Erythroblast (primary cell): ENCODE measurements at places on chromosomes 11 and 22.
A peak's percentile ranks its signal among the peaks of the same experiment; 100 is the strongest.

DNA sequence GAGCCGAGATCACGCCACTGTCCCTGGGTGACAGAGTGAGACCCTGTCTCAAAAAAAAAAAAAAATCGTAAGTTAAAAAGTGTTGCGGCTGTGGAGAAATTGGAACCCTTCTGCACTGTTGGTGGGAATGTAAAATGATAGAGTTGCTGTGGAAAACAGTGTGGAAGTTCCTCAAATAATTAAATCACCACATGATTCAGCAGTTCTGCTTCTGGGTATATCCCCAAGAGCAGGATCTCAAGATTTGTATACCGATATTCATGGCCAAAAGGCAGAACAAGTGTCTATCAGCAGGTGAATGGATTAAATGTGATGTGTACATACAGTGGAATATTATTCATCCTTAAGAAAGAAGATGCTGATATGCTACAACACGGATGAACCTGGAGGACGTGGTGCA, 3.8 kb downstream of the SELENOO start:
- no peak for DNase-seq

DNA sequence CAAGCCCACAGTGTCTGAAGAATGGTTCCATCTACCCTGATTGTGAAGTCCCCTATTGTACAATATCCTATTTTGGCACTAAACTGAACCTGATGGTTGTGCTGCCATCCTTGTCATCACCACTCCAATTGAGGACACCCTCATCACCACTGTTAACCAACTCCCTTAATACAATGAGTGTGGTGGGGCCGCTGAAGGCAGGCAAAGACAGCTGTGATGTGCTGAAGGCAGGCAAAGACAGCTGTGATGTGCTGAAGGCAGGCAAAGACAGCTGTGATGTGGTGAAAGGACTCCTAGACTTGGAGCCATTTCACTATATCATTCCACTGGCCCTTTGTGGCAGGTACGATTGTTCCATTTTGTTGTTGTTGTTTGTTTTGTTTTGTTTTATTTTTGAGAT, 481.6 kb downstream of the SOX6 start:
- DNase-seq, result no peak

DNA sequence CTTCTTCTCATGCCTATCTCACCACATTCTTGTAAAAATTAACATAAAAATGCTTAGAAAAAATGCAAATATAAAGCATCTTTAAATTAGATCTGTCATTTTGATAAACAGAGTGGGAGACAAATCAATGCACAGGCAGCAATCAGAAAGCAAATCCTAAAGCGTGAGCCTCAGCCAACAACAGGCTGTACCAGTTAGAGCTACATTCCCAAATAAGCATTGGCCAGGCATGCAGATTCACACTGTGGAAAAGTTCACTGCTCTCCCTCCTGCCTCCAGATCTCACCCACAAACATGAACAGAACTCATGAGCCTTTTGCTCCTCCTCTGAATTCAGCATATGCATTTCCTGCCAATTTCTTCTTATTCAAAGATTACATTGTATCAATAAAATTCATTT, 115.2 kb upstream of the FAT3 start:
- DNase-seq, result no peak

- no peak for DNase-seq
Observed at GRCh38 chr11:20594274-20595061, 4.9 kb upstream of the SLC6A5 start.

- no peak for DNase-seq
Observed at GRCh38 chr11:111918390-111919256, at the start of gene C11orf52. C11orf52 (plus strand) TSS chr11:111918913; CDS start chr11:111918973, 60 bp downstream.

- DNase-seq, result peak; percentile 55
Observed at GRCh38 chr22:23862103-23862502, 4.4 kb downstream of the SLC2A11 start.

DNA sequence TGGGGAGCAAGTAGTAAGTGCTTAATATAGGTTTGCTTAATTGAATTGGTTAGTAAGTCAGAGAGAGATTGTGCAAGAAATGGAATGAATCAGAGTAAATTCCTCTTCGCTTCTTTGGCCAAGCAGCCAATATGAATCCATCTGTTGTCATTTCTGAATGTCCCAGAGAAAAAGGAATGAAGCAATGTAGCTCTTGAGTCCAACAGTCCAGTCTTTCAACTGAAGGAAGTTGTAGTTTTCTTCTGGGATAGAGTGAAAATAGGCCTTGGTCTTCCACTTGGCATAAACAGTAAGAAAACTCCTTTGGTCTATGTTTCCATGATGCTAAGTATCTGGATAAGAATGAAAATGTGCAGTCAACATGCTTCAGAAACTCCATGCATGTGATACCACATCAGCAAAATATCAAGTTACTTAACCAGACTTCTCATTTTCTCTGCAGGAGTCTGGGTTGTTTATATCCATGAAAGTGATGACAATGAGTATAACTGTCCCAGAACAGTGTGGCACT, 1.8 kb upstream of the FIBIN start:
- DNase-seq, result no peak

- no peak for DNase-seq
Observed at GRCh38 chr11:106961518-106961917, 56.8 kb downstream of the GUCY1A2 start.

DNA sequence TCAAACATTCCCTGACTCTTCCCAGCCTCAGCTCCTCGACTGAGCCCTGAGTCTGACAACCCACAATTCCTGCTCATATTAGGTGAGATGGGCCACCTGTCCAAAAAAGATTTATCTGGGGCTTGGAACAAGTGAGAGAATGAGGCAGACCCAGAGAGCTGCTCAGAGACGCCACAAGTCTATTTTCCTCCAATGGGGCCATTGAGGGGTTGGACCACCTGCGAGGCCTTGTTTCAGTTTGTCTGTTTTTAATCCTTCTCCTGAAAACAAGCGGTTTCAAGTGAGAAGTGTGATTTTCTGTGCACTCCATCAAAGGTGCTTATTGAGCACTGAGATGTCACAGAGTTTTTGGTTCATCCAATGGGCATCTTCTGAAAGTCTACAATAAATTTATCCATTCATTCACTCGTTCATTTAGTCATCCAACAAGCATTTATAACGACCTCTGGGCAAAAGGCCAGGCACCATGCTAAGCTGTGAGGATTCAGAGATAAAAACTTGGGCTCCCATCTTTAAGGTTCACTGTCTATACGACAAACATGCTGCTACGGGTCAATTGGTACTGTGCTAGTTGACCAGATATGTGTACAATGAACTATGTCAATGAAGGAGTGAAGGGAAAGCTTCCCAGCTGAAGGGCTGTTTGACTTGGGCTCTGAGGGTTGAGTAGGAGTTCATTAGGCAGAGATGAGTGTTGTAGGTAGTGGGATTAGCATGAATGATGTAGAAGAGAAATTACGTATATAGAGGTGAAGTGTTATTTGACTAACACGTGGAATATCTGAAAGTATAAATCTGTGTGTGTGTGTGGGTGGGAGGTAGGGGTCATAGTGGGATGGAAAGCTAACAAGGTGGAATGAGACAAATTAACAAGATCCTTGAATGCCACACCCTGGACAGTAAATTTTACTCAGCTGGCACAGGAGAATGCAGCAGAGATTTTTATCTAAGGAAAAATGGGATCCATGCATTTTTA, 168.9 kb downstream of the MIAT start:
- DNase-seq, result no peak

GRCh38 chr22:20464096-20464614, 26.5 kb upstream of the SCARF2 start:
- no peak for DNase-seq

GRCh38 chr11:36598051-36598450, at the start of gene RAG2:
RAG2 (minus strand) TSS chr11:36598236; CDS start chr11:36594168, 4,068 bp downstream.
- DNase-seq, result no peak

DNA sequence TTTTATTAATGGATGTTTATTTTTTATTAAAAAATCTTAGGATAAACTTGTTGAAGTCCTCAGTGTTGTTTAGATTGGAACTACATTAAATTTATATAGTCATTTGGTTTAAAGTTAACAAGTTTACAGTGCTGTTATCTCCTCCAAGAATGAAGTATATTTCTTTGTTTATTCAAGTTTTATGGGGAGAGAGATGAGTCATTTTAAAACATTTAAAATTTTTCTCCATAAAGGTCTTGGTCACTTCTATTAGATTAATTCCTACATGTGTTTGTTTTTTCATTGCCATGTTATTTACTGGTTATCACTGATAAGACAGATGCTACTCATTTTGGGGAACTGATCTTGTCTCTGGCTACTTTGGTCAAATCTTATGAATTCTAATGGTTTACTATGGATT, 429.6 kb downstream of the METTL15 start:
- no peak for DNase-seq

DNA sequence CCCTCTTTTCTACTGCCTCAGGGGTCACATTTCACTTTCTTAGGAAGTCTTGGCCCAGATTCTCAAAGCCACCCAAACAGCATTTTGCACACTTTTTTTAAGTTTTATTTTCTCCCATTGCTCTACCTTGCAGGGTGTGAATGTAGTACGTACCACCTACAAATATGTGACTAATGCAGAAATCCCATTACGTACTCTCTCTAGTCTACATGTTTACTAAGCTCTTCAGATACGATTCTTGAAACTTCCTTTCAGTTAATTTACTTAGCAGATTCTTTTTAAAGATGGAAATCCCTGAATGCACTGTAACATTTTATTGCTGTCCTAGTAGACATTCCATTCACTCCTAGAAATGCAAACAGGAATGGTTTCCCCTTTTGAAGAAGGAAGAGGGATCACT, 61.3 kb downstream of the LRRC4C start:
- DNase-seq, result no peak

DNA sequence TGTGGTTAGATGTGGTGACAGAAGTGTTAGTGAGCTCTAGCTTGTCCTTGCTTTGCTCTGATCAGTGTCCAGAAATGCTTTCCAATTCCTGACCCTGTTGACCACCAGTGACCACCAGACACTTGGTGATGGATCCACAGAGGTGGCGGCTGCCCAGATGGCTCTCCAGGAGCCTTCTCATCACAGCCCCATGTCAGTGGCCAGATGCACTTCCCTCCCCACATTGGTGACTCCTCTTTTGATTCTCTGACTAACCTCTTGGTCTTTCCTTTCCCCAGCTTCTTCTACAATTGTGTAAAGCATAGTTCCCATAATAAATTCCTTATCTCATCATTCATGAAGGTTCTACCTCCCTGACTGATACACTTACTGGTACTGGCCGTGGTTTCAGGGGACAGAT, 40.1 kb upstream of the CXCR5 start:
- DNase-seq, result no peak

DNA sequence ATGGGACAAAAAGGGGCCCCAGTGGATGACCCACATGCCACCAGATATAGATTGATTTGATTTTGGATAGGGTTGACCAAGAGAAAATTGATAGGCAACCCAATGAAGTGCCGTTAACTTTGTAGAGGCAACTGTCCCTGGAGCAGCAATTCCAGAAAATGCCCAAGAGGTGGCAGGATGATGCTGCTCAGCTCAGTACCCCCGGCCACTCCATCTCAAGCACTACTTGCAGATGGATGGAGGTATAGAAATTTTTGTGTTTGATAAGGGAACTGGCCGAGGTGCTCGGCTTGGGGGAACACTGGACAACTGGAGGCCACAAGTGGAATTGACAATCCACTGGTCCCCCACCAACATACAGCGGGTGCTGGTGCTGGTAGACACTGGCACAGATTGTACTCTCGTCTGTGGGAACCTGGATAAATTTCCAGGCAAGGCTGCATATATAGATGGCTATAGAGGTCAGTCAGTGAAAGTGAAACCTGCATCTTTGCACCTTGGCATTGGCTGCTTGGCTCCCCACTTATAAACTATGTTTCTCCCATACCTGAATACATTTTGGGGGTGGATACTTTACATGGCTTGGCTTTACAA, 86.3 kb downstream of the CCDC83 start:
- peak; percentile 76 for DNase-seq

DNA sequence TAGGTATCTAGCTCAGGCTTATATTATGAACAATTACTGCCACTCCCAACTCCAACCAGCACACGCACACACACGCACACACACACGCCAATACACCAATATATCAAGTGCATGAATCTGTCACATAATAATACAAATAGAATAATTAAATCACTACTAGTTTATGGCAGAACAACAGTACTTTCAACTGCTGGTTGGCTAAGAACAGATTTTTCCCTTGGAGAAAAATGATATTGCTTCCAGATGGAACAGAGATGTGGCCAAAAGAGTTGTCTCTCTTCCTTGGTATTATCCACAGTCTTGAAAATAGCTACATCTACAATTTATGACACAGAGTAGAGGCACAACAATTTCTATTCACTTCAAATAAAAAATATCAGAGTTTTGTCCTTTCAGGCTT, 538.3 kb upstream of the FAT3 start:
- no peak for DNase-seq

- no peak for DNase-seq
Observed at GRCh38 chr11:91394073-91394726, 830.4 kb upstream of the FAT3 start.

- no peak for DNase-seq
Observed at GRCh38 chr11:121540627-121541026, 87.9 kb upstream of the SORL1-AS1 start.

DNA sequence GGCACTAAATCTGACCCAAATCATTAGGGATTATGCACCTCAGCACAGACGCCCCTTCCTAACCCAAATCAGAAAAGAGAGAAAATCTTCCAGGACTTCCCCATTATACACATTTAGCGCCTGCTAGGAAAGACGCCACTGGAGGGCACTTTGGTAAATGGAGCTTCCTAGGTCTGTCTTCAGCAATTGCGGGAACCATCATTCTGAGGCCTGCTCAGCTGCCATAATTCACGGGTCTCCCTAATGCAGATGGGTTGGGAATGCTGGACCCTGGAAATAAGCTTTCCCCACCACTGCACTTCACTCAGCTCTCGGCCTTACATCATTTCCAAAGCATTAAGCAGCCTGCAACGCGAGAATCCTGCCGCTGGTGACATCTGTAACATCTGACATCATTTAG, 86.2 kb upstream of the OPCML start:
- no peak for DNase-seq

- DNase-seq, result no peak
Observed at GRCh38 chr11:123056835-123057491, 5.0 kb downstream of the HSPA8 start.

GRCh38 chr11:126378763-126379162, 23.3 kb downstream of the ST3GAL4 start:
- peak; percentile 38 for DNase-seq

DNA sequence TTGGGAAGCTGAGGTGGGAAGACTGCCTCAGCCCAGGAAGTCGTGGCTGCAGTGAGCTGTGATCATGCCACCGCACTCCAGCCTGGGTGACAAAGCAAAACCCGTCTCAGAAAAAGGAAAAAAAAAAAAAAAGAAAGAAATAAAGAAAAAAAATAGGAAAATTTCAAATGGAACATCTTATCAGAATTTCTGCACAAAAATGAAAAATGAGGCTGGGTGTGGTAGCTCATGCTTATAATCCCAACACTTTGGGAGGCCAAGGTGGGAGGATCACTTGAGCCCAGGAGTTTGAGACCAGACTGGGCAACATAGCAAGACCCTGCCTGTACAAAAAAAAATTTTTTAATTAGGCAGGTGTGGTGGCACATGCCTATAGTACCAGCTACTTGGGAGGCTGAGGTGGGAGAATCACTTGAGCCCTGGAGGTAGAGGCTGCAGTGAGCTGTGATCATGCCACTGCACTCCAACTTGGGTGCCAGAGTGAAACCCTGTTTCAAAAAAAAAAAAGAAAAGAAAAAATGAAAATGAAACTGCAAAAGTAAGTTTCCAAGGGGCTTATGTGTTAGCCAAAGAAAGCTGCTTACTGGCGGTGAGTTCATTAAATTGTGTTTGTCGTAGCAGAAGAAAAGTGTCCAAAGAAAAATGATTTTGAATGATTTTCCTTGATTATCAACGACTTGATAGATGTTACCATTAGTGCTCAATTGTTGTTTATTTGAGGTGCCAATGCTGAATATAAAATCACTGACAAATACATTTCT, 7.5 kb upstream of the CRKL start:
- no peak for DNase-seq
